ENCODE measurements at places on chromosomes 3 and 15.

- no peak for DNase-seq
These were observed 40.6 kb downstream of the DPP8 start for GRCh38 chr15:65476903-65477302.

DNA sequence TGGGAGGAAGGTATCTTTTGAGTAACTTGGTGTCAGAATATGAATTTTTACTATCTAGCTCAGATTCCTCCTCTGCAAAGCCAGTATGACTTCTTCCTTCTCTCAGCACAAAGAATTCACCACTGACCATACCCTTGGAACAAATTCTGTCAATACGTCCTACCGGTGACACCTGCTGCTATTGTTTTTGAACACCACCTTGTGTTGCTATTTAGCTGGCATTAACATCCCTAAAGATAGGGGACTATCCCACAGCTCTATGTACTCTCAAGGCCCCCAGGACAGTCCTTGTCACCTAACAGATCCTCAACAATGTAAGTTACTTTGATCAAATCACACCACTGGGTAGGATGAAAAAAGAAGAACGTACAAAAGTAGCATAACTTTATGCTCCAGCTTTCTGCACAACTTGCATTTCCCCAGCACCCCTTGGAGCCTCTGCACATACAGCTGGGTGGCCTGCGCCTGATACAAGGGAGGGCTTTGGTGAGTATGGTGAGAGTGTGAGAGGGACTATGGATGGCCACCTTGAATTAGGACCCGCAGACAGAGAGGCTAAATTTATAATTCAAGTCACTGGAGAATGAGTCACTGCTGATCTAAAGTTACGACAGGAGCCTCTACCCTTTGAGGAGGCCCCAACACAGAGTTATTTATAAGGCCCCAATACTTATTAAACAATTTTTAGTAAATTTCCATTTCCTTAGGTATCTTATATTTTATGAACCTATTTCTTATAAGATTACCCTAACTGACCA is 2.3 kb upstream of the COLQ start:
- DNase-seq, result no peak

- no peak for DNase-seq
These were observed 47.4 kb downstream of the TJP1 start for GRCh38 chr15:29774900-29775299.

DNA sequence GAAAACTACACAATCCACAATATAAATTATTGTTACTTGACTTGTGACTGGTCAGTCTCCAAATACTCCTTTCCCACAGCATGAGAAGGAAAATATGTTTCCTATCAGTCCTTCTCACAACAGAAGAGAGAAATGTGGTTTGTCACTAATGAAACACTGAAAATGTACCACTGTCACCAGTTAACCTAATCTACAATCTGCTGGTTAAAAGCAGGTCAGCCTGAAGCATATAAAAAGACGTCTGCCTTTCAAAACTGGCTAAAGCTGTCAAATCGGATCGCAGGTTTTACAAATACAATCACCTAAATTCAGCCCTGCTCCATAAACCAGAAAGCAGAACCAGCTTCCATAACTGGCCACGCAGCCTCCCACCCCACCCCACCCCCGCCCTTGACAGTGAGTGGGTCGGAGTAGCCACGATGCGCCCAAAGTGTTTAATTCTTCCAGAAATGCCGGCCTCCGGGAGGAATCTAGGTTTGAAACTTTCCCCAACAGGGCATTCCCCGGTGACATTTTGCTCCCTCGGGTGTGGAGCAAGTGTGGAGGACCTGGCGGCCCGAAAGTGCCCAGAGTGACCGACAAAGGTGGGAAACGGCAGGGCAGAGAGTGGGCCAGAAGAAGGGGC is 682 bp downstream of the ETFA start:
- DNase-seq, result no peak

- DNase-seq, result no peak
These were observed 32.2 kb upstream of the SEC22A start for GRCh38 chr3:123169492-123169929.

Measured in WTC11 (cell line).